ENCODE measurements at places on chromosomes 3 and 15. TPM values are rescaled to one million over a fixed set of nuclear protein-coding genes. Genes with fewer than 3 reads are reported as not detected.
A peak's percentile ranks its signal among the peaks of the same experiment; 100 is the strongest.

- peaks cover 8% of the 10 kb centered on the region for H3K4me1 ChIP-seq
- H3K27me3 ChIP-seq: no peaks in the 10 kb centered on the region
- DNase-seq: no peak
- no peak overlapping the region for H3K4me3 ChIP-seq
- H3K27ac ChIP-seq: no peak overlapping the region
- no peaks in the 10 kb centered on the region for H3K36me3 ChIP-seq
Measured at GRCh38 chr3:153069598-153070510, 92.2 kb upstream of the RAP2B start.

GRCh38 chr3:71415681-71416122 lies 167.8 kb downstream of the FOXP1 start:
- DNase-seq: no peak
- peak overlapping the region; percentile 60 for H3K4me3 ChIP-seq
- H3K27ac ChIP-seq: peak overlapping the region; percentile 95
- H3K27me3 ChIP-seq: no peaks in the 10 kb centered on the region
- H3K36me3 ChIP-seq: peaks cover 7% of the 10 kb centered on the region
- H3K4me1 ChIP-seq: peaks cover 48% of the 10 kb centered on the region

DNA sequence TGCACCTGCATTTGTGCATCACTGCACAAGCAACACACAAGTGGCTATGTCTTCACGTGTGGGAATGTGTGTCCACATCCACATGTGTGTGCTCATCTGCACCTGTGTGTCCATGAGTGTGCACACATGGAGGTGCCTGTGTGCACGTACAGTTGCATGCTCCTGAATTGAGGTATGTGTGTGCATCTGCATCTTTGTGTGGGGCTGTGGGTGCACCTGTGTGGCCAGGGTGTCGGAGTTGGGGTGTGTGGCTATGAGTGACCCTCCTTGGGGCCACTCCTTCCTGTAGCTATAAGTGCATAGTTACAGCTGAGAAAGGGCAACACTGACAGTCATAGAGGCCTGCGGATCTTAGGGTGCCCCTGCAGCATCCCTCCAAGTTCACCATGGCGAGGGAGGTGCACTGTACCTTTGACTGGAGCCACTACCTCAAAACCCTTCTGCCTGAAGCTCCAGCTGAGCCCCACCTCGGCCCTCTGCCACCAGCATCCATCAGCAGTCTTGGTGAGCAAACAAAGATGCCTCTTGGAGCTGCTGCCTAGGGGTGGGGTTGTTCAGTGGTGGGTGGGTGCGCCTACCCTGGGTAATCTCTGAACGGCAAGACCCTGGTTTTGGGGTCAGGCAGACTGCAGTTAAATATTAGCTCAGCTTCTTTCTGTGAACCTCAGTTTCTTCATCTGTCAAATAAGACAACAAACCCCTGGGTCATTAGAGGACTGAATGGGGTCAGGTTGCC lies 5.2 kb upstream of the HHATL start:
- H3K4me1 ChIP-seq: no peaks in the 10 kb centered on the region
- H3K4me3 ChIP-seq: no peak overlapping the region
- H3K36me3 ChIP-seq: no peaks in the 10 kb centered on the region
- H3K27ac ChIP-seq: no peak overlapping the region
- peaks cover 9% of the 10 kb centered on the region for H3K27me3 ChIP-seq

GRCh38 chr3:143068059-143068458 lies 51.5 kb upstream of the CHST2 start:
- H3K36me3 ChIP-seq: no peaks in the 10 kb centered on the region
- peaks cover 5% of the 10 kb centered on the region for H3K4me1 ChIP-seq
- DNase-seq: no peak

DNA sequence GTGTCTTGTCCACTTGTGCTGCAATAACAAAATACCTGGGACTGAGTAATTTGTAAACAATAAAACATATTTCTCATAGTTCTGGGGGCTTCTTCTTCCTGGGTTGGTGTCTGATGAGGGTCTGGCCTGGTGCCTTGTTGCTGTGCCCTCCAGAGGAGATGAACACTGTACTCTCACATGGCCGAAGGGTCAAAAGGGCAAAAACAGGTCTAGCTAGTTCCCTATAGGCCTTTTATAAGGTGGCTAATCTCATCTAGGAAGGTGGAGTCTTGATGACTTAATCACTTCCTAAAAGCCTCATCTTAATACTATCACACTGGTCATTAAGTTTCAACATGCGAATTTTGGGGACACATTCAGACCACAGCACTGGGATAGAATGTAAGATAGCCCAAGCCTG lies 228.4 kb downstream of the TLE3 start:
- no peak overlapping the region for H3K4me3 ChIP-seq
- H3K27me3 ChIP-seq: peaks cover 9% of the 10 kb centered on the region
- peak overlapping the region; percentile 42 for H3K27ac ChIP-seq
- H3K36me3 ChIP-seq: no peaks in the 10 kb centered on the region
- DNase-seq: no peak
- H3K4me1 ChIP-seq: peaks cover 17% of the 10 kb centered on the region

The GPR160 gene
- total RNA-seq: 13.1 TPM

DNA sequence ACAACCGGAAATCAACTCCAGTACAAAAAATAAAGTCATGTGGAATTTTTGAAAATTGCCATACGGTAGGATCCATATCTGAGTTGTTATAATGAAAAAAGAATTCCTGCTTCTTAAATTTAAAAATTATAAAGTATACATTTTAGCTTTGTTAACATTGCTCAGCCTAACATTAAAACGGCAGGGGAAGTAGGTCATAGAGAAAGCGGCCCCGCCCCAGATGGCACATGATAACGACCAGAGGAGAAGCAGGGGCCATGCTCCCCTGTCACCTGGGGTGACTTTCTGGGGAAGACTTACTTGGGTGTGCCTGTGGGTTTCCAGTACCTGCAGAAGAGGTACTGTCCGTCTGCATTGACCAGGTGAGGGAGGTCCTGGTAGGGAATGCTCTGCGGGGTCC lies 921 bp downstream of the MGLL start:
- no peaks in the 10 kb centered on the region for H3K36me3 ChIP-seq
- peak overlapping the region; percentile 92 for H3K4me3 ChIP-seq
- peak overlapping the region; percentile 82 for H3K27ac ChIP-seq
- H3K27me3 ChIP-seq: peaks cover 46% of the 10 kb centered on the region

DNA sequence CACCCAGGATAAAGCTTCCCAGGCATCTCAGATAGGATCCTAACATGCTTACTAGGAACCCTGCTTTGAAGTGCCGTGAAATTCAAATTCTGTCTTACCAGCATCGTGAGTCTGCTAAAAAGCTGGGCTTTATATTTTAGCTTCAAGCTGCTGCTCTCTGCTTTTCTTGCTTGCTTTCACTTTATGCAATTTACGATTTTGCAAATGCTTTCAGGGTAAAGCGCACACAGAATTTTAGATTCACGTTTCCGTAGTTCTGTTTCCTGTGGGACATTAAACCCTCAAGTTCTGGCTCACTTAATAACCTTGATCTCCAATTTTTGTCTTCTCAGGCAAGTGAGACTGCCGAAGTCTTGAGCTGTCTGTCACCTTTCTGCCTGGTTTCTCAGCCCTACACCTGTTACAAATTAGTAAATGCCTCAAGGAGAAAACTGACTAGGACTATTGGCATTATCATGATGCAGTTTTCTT lies 170.5 kb upstream of the TGFBR2 start:
- H3K36me3 ChIP-seq: no peaks in the 10 kb centered on the region
- H3K27me3 ChIP-seq: peaks cover 3% of the 10 kb centered on the region
- DNase-seq: no peak

- no peaks in the 10 kb centered on the region for H3K36me3 ChIP-seq
- no peaks in the 10 kb centered on the region for H3K27me3 ChIP-seq
- no peaks in the 10 kb centered on the region for H3K4me1 ChIP-seq
- DNase-seq: no peak
Measured at GRCh38 chr3:109648027-109648426, 310.7 kb upstream of the DPPA4 start.

Data from type B pancreatic cell (in vitro differentiated cells).